ENCODE measurements at places on chromosomes 12 and 14.
A peak's percentile ranks its signal among the peaks of the same experiment; 100 is the strongest.

GRCh38 chr14:77848031-77848430 is 48.1 kb downstream of the ADCK1 start:
- no peak for DNase-seq

- DNase-seq = no peak
These were observed 7.5 kb upstream of the MANSC4 start for GRCh38 chr12:27787559-27787958.

- peak; percentile 58 for DNase-seq
These were observed 1.7 kb downstream of the CYP27B1 start for GRCh38 chr12:57765003-57765697.

DNA sequence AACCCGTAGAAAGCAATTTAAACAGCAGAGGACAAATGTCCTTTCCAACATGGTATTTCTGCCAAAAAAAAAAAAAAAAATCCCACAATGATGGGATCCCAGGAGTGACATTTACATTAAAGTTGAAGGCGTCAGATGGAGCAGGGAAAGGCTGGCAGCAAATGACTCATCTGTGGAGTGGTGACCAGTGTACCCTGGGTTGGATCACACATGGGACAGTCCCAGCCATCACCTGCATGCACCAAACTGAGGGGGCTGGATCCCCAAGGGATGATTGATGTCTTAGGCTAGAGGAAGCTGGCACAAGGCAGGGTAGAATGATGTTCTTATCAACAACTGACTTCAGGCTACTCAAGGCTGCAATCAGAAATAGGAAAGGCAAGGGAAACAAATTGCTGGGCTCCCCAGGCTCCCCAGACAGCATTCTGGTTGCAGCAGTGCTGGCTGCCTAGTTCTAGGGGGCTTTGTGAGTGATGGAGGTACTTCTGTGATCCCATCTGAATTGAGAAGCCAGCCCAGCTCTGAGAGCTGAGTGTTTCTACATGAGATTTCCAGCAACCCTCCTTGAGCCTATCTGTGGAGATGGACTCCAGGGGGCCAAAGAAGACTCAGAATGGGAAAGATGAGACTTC is 117.9 kb downstream of the DPF3 start:
- no peak for DNase-seq

- no peak for DNase-seq
These were observed 8.0 kb upstream of the ATF7IP start for GRCh38 chr12:14357486-14357885.

- no peak for DNase-seq
These were observed 154.1 kb upstream of the ATP2B1 start for GRCh38 chr12:89862511-89863445.

GRCh38 chr12:103884316-103884715 is 43.3 kb upstream of the NT5DC3 start:
- peak; percentile 15 for DNase-seq

- DNase-seq = no peak
These were observed 1.4 kb downstream of the PSMB5 start for GRCh38 chr14:23033251-23033727.

DNA sequence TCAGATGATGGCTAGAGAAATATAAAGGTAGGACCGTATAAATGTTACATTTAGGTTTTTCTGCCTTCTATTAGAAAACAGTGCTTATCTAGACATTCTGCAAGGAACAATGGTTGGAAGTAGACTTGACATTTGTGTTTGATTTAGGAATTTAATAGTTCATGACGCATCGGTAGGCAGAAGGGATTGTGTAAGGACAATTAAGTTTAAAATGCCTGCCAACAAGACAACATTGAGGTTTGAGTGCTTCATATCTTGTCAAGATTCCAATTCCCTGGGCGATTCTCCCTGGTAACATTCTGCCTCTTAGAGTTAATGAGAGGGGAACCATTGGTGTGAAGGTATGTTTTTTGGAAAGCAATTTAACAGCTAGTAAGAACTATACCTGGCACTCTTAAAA is 186.8 kb upstream of the RBM19 start:
- no peak for DNase-seq

DNA sequence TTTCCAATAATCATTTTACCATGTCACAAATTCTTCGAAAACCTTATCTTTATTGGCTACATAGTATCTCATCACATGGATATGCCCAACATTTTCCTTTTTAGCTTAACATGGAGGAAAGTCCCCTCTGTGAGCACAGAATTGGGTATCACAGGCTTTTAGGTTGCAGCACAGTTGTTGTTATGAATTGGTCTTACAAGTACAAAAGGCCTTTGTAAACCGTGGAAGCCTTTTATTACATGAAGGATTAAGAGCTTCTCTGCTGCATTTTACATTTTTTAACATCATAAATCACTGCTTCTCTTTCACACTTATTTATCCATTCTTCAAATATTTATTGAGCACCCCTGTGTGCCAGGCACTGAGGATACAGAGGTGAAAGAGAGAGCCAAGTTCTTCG is 26.2 kb downstream of the UBE3B start:
- DNase-seq = no peak

GRCh38 chr12:121873216-121873569 is 14.5 kb upstream of the HPD start:
- DNase-seq = no peak

- DNase-seq = no peak
These were observed 54.0 kb downstream of the NCOR2 start for GRCh38 chr12:124513297-124513867.

DNA sequence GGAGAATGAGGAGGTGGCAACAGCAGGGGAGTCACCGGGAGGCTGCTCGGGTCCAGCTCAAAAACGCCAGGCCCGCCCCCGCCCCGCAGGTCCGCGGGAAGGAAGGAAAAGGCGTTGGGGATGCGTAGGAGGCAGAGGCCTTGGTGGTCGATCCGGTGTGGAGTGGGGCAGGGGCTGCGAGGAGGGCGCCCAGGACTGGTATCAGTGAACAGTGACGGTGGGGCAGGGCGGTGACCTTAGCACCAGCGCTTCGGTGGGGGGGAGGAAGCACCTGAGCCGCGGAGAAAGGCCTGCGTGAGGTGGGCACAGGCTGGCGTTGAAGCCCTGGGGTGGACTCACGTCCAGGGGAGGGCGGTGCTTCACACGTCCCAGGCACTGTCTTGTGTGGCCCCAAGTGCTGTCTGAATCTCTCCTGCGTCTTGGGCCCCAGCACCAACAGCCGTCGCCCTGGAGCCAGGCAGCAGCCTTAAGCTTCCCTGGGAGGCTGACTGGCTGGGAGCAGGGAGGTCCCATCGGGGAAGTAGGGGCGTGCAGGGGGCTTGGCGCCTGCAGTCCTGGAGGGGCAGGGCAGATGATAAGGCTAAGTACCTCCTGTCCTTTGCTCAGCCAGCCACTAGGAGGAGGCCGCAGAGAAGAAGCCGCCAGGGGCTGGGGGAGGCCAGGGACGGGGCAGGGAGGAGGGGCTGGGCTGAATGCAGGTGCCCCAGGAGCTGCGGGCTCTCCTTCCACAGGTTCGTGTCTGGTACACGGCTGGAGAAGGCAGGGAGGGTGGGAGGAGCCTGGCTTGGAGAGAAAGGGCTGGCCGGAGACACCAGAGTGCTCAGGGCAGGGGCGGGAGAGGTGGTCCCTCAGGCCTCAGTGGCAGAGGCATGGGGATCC is 26.5 kb downstream of the ZBTB42 start:
- peak; percentile 81 for DNase-seq

- DNase-seq = peak; percentile 58
These were observed 19.4 kb downstream of the ACVRL1 start for GRCh38 chr12:51926718-51927117.

DNA sequence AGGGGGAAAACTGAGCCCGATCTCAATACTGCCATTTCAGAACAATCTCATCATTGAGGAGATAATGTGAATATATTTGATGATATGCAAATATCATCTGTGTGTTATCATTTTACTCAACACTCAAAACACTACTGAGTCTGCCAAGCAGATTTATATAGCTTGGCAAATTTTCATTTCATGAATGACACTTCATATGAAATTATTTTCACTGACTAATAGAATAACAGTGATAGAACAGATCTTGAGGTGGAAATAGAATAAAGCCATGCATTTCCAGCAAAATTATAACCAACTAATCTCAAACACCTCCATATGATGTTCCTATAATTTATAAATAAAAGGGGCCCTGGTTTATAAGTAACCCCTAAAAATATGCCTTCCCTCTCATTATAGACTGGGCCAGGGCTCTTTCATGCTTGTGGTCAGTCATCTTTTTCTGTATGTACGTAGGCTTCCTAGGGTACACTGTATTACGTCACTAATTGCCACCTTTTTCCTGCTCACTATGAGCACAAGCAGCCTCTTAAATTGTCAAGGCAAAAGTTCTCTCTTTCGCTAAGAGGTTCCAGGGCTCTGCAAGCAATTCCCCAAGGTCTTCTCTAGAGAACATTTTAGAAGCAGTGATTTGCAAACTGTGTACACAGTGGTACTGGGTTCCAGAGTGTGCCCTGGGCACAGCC is 197.1 kb upstream of the FOXN3 start:
- DNase-seq = no peak

GRCh38 chr12:115096588-115097397 is 412.8 kb upstream of the TBX3 start:
- DNase-seq = no peak

DNA sequence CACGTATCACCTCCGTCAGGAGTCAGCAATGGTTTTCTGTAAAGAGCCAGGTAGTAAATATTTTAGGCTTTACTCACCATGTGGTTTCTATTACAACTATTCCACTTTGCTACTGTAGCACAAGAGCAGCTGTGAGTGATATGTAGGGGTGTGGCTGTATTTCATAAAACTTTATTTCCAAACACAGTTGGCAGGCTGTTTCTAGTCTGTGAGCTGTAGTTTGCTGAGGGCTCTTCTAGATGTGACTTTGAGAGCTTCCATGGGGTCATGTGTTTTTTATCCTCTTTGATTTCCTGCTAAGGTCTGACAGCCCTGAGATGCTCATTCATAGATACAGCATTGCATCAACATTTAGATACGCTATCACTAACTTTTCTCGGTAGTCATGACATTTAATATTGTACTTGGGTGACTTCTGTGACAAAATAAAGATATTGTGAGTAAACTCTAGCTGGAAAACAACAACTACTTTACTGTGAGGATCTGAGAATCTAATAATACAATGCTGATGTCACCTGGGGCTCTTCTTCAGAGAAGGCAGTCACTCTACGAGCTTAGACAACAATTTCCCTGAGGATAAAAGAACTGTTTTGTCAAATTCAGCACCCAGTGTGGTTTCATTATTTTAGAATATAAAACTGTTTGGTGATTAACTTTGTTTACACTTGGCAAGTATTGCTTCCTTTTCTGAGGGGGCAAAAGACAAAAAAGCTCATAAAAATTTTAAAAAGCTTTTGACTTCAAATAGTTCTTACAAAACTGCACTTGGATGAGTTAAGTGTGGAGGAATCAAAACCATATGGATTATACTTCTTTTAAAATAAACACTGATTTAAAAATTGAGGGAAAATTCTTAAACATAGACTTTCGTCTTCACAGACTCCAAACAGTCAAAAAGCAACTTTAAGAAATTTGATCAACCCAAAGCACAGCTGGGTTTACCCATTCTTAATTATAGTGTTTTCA is 231.2 kb upstream of the DCN start:
- DNase-seq = no peak

- DNase-seq = no peak
These were observed 338.1 kb upstream of the TMEM132C start for GRCh38 chr12:127928615-127929571.

DNA sequence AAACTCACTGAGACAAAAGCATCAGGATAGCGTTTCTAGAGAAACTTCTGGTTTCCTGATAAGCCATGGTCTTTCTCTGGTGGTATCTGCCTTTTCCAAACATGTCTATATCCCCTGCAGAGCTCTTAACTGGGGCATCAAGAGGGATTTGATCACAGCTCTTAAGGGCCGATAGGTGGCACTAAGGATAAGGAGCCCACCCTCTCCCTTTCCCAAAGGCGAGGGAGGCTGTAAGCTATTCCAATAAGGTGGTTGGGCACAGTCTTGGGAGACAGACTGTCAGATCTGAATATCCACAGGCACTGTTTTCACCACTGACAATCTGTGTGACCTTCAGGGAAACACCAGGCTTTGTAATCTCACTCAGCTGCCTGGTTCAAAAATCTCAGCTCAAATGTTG is 206.0 kb downstream of the ADGRD1 start:
- peak; percentile 64 for DNase-seq

DNA sequence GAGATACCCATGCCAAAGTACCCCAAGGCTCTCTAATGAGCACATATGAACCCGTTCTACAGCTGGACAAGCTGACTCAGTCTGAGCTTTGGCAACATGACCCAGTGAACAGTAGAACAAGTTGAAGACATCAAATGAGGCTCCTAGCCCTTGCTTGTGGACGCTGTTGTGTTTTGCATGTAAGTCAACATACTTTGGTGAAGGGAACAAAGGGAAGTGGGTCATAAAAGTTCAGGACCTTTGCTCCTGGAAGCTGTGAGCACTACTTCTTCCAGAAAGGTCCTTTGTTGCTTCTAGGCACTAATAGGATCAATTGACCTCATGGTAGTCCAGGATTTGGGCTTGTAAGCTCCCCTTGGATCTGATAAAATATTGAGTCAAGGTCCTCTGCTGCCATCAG is 613.5 kb upstream of the TBX3 start:
- DNase-seq = no peak

DNA sequence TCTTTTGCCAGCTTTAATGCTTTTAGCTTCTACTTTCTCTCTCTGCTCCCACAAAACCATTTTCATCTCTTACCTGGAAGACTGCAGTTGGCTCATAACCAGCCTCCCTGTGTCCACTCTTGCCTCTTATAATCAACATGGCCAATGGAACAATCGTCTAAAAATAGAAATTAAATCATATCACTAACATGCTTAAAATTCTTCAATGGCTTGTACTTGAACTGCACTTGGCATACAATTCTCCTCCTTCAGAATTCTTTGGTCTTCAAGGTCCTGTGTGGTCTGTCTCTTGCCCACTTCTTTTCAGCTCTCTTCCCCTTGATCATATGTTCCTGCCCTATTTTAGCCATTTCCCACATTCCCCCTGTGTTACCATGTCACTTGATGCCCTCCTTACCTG is 342.2 kb downstream of the ATP23 start:
- no peak for DNase-seq

DNA sequence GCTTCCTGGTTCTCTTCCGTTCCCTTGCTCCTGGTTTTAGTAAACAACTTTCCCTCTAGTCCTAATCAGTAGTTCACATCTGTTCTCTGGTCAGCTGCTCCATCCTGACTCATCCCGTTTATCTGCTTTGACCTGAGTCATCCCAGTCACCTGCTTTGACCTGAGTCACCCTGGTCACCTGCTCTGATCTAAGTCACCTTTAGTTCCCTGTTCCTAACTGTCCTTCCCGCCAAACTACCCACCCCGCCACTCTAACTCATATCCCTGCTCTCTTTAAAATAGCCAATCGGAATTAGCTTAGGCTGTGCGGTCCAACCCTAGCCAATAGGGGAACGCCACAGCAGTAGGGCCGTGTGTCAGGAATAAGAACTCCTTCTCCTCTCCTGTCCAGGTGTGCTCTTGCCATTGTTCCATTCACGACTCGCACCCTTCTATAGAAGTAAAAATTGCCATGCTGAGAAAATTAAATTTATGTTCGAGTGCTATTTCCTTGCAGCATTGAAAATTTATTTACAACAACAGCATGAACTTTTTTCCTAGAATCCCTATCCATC is 3.1 kb upstream of the ANKRD33 start:
- DNase-seq = peak; percentile 66

Data from NCI-H82 (cell line).